ENCODE measurements at places on chromosomes 1 and 21.

- DNase-seq, result no peak
Measured at GRCh38 chr1:155070158-155070621, 6.7 kb downstream of the EFNA4 start.

- DNase-seq, result no peak
Measured at GRCh38 chr21:45263534-45263933, 24.2 kb downstream of the POFUT2 start.

DNA sequence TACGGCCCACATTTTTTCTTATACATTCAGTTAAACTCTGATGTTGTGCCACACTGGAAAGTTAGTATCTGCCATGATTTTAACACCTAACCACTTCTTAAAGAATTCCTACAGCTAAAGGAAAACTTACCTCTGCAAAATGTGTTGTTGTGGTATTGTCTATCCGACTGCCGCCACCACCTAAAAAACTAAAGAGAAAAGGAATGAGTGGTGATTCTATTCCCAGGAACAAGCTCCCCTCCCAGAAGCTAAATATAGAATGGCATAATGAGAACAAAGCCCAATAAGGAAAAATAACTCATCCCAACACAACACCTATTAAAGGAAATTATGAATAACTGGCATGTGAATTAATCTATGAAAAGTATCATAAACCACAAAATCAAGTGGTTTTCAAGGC is 39.5 kb downstream of the RNF115 start:
- no peak for DNase-seq

GRCh38 chr1:32627596-32628162 is 22.7 kb downstream of the ZBTB8OS start:
- no peak for DNase-seq

DNA sequence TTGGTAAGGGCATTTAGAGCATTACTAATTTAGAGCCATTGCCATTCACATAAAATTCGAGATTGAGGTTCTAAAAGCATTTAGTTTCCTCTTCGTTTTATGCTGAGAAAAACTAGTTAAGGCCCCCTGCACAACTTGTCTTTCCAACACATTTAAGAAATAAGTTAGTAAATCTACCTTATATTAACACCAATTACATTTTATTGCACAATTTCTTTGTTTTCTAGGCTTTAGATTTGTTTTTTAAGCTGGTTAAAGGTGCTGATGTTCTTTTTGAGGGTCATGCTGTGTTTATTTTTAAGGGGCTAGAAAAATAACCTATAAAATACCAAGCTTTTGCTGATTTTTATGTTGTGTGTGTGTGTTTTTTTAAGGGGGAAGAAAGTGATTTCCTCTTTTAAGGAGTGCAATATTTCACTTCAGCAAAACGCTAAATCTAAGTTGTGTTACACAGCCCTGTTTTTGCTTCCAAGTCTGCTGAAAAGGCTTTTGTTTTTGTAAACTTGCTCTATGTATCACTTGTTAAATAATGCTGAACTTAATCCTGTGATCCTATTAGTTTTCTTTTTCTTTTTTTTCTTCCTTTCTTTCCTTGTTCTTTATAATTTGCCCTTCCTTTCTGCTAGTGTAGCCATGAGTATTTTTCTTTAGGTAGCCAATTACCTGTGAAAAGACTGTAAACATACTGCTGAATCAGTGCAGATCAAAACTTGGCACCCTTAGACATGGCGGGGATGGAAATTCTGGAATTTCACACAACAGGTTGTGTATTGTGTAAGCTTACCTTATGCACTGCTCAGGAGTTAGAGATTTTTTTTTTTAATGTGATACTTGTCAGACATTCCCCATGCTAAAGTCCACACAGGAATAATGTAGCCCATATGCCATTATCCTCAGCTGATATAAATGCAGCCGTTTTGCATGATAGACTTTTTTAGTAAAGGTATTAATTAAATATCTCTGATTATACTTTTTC is 1.5 kb downstream of the CEPT1 start:
- DNase-seq, result no peak

DNA sequence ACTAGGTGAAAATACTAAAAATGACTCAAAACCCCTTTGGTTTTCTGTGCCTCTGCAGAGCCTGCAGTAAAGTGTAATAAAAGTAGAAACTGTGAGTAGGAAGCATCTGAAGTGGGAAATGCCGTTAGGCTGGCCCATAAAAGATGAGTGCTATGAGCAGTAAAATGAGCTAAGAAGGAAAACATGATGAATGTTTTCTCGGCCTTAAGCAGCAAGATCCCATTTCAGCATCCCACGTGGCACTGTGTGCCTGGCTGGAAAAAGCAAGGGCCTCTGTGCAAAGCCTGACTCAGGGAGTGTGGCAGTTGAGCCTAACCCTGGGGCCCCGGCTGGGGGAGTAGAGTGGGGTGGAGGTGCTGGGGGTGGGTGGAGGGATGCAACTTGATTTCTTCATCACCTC is 109.5 kb downstream of the TBX15 start:
- no peak for DNase-seq

DNA sequence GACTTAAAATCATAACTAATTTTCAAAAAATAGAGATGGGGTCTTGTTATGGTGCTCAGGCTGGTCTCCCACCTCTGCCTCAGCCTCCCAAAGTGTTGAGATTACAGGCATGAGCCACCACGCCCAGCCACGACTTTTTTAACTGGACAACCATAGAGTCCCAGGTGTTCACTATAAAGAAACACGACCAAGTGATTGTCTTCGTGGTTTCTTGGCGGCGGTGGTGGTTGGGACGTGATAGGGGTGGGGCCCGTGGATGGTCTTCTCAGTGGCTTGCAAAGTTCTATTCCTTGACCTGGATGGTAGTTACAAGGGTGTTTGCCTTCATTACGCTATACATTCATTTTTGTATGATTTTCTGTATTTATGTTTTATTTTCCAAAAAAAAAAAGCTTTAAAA is 34.6 kb upstream of the COX20 start:
- no peak for DNase-seq

DNA sequence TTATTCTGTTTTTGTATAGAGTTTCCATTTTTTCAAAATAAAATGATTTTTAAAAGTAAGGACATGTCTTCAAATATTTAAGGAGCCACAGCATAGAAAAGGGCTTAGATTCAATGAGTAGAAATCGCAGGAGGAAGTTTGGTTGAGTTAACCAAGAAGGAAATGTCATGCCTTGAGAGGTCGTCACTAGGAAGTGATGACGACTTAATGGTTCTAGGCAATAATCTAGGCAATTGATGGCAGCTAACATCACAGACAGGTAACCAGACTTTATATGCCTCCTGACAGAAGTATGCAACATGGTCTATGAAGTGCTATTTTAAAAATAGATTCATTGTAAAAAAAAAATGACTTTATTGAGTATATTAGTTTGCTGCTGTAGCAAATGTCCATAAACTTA is 32.1 kb upstream of the TP53BP2 start:
- DNase-seq, result no peak

DNA sequence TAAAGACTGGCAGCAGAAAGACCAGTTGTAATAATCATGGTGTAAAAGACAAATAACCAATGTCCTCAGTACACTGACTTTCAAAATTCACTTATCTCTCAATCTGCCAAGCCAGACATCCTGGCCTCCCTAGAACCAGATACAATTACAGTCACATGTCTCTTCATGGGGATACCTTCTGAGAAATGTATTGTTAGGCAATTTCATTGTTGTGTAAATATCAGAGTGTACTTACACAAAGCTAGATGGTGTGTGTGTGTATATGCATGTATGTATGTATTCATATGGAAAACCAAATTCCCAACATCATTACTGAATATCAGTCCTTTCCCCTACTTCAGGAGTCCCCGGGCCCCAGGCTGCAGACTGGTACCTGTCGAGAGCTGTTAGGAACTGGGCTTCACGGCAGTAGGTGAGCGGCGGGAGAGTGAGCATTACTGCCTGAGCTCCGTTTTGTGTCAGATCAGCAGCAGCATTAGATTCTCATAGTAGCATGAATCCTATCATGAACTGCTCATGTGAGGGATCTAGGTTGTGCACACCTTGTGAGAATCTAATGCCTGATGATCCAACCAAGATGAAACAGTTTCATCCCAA is 65.3 kb upstream of the ZNF326 start:
- DNase-seq, result no peak

GRCh38 chr1:49576327-49576901 is 447.3 kb downstream of the AGBL4 start:
- DNase-seq, result no peak

- DNase-seq, result no peak
Measured at GRCh38 chr1:27832762-27833161, 2.2 kb downstream of the PPP1R8 start.

DNA sequence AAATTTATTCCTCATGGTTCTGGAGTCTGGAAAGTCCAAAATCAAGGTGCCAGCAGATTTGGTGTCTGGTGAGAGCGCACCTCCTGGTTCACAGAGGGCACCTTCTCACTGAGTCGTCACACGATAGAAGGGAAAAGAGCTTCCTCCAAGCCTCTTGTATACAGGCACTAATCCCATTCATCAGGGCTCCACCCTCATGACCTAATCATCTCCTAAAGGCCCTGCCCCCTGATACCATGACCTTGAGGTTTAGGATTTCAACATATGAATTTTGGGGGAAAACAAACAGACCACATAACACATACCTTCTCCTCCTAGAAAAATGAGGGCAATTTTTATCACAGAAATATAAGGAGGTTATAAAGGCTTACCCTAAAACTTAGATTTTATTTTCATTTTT is 88.0 kb upstream of the NFIA start:
- DNase-seq, result no peak

DNA sequence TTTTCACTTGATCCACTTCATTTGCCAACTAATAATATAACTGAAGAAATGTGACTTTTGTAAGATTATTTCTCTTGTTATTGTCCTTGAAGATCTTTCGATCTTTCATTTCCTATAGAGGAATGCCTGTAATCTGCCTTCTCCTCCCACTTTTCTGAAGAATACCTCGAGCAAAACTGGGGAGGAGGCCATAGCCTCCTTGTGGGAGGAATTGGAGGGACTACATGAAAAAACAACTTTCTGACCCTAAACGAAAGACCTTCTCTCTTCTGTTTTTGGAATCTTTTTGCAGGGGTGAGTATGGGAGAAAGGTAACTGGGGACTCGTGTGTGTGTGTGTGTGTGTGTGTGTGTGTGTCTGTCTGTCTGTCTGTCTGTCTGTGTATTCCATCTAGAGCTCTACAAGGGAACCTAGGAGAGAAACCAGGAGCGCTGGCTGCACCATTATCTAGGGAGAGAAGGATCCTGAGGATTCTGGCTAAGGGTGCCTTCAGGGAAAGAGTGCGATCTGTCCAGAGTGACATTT is 32.4 kb upstream of the MAB21L3 start:
- no peak for DNase-seq

DNA sequence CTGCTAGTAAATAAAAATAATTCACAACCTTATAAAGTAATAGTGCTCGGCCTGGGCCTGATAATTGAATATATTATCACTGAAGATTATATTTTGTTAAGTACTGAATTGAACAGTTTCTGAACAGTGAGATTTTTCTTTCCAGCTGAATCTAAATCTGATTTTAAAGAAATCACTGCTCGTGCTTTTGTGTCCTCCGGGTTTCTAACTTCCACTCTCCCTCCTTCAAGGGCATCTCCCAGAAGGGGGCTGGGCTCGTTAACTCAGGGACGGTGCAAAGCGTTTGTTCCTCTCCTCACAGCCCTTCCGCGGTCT is 823 bp upstream of the KIF1B start:
- DNase-seq, result no peak

DNA sequence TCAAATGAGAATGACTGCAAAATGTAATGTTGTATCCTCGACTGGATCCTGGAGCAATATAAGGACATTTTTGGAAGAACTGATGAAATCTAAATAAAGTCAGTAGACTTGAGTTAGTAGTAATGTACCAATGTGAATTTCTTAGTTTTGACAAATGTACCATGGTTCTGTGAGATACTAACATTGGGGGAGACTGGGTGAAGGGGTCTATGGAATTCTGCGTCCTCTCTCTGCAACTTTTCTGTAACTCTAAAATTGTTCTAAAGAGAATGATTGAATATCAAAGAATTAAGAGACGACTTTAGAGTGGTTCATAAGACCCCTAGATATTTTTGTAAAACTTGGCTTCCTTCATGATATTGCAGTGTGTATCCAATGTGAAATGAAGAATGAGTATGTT is 59.2 kb upstream of the KAZN start:
- DNase-seq, result no peak

DNA sequence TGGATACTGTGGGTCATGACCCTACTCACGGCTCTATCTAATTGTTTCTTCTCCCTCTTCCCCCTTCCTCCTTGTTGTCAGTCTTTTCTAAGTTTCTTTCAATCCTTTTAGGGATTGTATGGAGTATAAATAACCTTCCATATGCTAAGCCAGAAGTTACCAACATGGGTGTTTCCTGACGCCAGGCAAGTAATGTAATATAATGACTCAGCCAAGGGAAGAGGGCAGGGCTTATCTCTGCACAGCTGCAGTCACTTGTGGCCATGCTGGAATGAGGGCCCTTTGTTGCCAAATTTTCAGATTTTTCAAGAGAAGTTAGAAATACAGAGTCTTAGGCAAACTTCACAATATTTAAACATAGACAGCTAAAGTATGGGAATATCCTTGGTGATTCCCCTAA is 194.6 kb downstream of the ST6GALNAC3 start:
- no peak for DNase-seq

- no peak for DNase-seq
Measured at GRCh38 chr1:208179961-208180409, 64.2 kb downstream of the PLXNA2 start.

DNA sequence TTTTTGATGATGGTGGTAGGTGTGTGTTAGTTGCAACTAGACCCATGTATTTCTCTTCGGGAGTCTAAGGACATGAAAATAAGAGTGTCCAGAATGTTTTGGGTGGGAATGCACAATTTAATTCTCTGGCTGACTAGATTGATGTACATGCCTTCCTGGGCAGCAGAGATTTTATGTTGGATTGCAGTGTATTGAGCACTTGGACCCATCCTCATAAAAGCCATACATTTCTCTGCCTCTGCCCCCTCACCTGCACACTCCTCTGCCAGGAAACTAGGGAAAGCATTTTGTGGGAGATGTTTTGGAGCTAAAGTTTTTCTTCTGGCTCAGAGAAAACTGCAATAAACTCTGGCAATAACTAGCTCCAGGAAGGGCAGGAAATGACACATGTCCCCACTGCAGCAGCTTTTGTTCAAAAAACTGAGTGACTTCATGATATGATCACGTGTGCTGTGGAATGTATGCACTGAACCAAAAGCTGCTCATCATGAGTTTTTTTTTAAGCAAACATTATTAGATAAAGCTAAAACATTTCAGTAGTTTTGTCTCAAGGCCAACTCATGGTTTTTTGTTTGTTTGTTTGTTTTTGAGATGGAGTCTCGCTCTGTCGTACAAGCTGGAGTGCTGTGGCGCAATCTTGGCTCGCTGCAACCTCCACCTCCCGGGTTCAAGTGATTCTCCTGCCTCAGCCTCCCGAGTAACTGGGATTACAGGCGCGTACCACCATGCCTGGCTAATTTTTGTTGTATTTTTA is 17.6 kb downstream of the RIT1 start:
- DNase-seq, result no peak
